ENCODE measurements at places on chromosomes 1 and 21. TPM values are rescaled to one million over a fixed set of nuclear protein-coding genes. Genes with fewer than 3 reads are reported as not detected.

Gene FMO5
- total RNA-seq = 10.4 TPM

DNA sequence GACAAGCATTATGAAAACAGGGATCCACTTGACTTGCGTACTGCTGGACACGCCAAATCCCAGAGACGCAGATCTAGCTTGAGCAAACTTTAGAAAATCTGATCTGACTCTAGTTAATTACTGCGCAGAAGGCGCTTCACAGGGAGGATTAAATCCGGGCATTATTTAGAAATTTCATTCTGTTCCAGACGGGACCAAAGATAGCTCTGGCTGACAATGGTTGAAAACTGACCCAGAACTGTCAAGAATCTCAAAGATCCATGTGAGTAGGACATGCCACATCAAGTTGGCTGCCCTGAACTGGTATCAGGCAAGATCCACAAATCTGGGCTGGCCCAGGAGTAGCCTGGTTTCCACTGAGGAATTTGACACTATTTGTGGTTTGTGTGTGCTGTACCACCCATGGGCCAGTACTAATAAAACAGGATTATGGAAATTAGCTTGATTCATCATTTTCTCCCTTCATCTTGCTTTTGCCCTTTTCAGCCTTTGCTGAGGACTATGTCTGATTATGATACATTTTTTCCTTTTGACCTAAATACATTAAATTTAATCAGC lies 171.0 kb downstream of the VAV3 start:
- no peak overlapping the region for H3K4me3 ChIP-seq
- H3K27ac ChIP-seq = no peak overlapping the region
- DNase-seq = no peak
- no peaks in the 10 kb centered on the region for H3K36me3 ChIP-seq
- no peaks in the 10 kb centered on the region for H3K4me1 ChIP-seq

Gene TRIM58
- total RNA-seq = 2.2 TPM

DNA sequence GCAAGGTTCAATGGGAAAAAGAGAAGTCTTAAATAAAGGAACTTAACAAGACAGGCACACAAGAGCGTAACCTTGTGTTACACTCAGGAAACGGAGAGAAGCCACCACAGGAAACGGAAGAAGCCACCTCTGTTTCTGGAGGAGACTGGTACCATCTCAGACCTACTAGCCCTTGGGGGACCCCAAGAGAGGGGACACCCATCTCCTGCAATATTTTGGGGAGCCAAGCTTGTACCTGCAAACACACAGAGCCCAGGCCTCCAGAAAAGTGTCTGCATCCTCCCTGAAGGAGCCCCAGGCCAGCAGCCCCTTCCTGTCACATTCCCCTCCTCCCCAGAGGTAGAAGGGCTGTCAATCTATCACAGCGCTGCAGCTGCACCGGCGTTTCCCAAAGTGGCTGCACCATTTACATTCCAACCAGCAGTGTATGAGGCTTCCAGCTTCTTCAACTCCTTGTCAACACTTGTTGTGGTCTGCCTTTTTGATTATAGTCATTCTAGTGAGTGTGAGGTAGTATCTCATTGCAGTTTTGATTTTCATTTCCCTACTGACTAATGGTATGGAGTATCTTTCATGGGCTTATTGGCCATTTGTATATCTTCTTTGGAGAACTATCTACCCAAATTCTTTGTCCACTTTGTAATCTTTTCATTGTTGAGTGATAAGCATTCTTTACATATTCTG lies 23.0 kb upstream of the PADI1 start:
- no peaks in the 10 kb centered on the region for H3K4me1 ChIP-seq
- no peak for DNase-seq
- H3K27ac ChIP-seq = no peak overlapping the region

Gene GBP6
- total RNA-seq = 1.3 TPM

- H3K27ac ChIP-seq = peak within 1 kb of the TSS; percentile 62
- peak within 1 kb of the TSS; percentile 30 for H3K4me3 ChIP-seq
- no peaks in the 10 kb centered on the region for H3K4me1 ChIP-seq
Observed at GRCh38 chr1:54800899-54801759, at the start of gene TTC22. TTC22 (minus strand) TSS chr1:54801323; CDS start chr1:54801163, 160 bp downstream.

DNA sequence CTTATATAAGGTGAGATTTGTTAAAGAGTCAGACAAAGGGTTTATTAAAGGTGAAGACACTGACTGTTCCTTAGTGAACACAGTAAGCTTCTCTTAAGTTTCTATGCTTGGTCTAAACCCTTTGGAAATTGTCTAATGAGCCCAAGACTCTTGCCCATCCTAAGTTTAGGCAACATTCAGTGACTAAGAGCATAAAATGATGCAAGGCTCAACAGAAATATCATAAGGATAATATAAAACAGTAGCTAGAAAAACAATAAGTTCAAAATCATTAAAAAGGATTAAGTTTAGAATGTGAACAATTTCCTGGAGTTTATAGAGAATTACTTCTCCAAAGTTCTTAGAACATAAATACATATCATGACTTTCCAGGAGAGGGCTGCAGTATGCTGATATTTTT lies 108.9 kb upstream of the PDC start:
- H3K27ac ChIP-seq = no peak overlapping the region
- no peaks in the 10 kb centered on the region for H3K36me3 ChIP-seq
- DNase-seq = no peak
- H3K27me3 ChIP-seq = no peaks in the 10 kb centered on the region
- no peaks in the 10 kb centered on the region for H3K4me1 ChIP-seq

- no peaks in the 10 kb centered on the region for H3K27me3 ChIP-seq
- no peaks in the 10 kb centered on the region for H3K4me1 ChIP-seq
- H3K4me3 ChIP-seq = no peak overlapping the region
- DNase-seq = no peak
- H3K27ac ChIP-seq = no peak overlapping the region
Observed at GRCh38 chr1:247441606-247442005, 16.3 kb downstream of the OR2B11 start.

- peaks cover 14% of the 10 kb centered on the region for H3K27me3 ChIP-seq
- peak; percentile 26 for DNase-seq
- peaks cover 2% of the 10 kb centered on the region for H3K4me1 ChIP-seq
Observed at GRCh38 chr21:33071770-33072306, 1.9 kb downstream of the OLIG1 start.

GRCh38 chr21:31744182-31744800 lies 12.4 kb upstream of the SCAF4 start:
- no peaks in the 10 kb centered on the region for H3K36me3 ChIP-seq
- H3K4me1 ChIP-seq = no peaks in the 10 kb centered on the region
- H3K27me3 ChIP-seq = no peaks in the 10 kb centered on the region
- no peak for DNase-seq

Gene IRF2BP2
- 197 TPM for total RNA-seq

- H3K4me3 ChIP-seq = no peak overlapping the region
- no peak for DNase-seq
- no peaks in the 10 kb centered on the region for H3K27me3 ChIP-seq
- no peaks in the 10 kb centered on the region for H3K36me3 ChIP-seq
Observed at GRCh38 chr1:222127526-222128152, 385.8 kb upstream of the DUSP10 start.

DNA sequence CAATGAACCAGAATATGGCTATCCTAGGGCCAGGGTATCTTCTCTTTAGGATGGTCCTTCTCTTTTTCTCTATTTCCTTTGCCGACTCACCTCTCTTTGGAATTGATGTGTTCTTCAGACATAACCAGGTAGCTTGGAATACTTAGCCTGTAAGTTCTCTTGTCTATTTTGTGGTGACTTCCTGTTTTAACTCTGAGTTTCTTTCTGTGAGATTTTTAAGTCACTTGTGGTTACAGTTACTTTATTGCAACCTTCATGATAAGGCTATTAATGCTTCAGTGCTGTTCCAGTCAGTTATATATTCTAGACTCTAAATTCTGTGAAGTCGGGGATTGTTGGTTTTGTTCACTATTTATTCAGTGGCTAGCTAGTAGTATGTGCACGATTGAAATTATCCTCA lies 46.2 kb downstream of the DISP1 start:
- H3K36me3 ChIP-seq = no peaks in the 10 kb centered on the region
- H3K4me3 ChIP-seq = no peak overlapping the region
- H3K27me3 ChIP-seq = no peaks in the 10 kb centered on the region
- no peak for DNase-seq

Gene SESN2
- 3.3 TPM for total RNA-seq

Gene SWT1
- total RNA-seq = 4.0 TPM

DNA sequence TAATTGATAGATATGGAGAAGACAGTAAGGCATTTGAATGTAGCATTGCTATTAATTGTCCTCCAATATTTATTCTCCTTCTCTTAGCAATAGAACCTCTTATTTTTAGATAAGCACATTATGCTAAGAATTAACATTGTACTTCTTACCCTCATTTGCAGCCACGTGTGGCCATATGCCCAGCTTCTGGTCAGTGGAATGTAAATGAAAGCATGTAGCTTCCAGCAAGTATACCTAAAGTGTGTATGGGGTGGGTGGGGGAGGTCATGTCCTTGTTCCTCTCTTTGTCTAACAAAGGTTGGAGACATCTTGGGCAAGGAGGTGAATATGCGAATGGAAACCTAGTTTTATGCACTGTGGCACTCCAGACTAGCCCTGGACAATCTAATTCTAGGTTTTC lies 133.6 kb upstream of the HMCN1 start:
- H3K27ac ChIP-seq = no peak overlapping the region
- DNase-seq = no peak
- no peaks in the 10 kb centered on the region for H3K36me3 ChIP-seq

- no peak overlapping the region for H3K4me3 ChIP-seq
- H3K36me3 ChIP-seq = no peaks in the 10 kb centered on the region
Observed at GRCh38 chr21:18298228-18298627, 53.6 kb downstream of the CHODL start.

DNA sequence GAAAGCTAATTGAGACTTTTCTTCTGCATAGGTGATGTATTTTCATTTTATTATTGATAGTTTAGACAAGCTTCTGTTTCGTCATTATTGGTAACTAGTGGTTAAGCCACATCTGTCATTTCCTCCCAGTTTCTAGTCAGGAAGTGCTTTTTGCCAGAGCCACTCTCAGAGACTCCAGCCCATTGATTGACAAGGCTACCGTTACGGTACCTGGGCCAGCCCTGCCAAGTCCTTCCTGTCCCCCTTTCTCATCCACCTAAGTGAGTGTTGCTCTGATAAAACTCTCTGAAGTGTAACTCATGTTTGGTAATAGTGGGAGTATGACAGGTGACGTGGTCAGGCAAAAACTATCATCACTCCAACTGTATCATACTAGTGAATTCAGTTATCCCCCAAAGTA lies 29.6 kb upstream of the AGL start:
- H3K4me1 ChIP-seq = no peaks in the 10 kb centered on the region
- H3K27me3 ChIP-seq = no peaks in the 10 kb centered on the region
- H3K4me3 ChIP-seq = no peak overlapping the region
- DNase-seq = no peak

- no peak overlapping the region for H3K4me3 ChIP-seq
- no peak for DNase-seq
- no peaks in the 10 kb centered on the region for H3K27me3 ChIP-seq
- H3K4me1 ChIP-seq = no peaks in the 10 kb centered on the region
- H3K27ac ChIP-seq = no peak overlapping the region
Observed at GRCh38 chr1:73813236-73813635, 384.7 kb downstream of the LRRIQ3 start.

GRCh38 chr1:24558902-24559791 lies 3.3 kb downstream of the NCMAP start:
- H3K4me1 ChIP-seq = no peaks in the 10 kb centered on the region
- H3K4me3 ChIP-seq = no peak overlapping the region

DNA sequence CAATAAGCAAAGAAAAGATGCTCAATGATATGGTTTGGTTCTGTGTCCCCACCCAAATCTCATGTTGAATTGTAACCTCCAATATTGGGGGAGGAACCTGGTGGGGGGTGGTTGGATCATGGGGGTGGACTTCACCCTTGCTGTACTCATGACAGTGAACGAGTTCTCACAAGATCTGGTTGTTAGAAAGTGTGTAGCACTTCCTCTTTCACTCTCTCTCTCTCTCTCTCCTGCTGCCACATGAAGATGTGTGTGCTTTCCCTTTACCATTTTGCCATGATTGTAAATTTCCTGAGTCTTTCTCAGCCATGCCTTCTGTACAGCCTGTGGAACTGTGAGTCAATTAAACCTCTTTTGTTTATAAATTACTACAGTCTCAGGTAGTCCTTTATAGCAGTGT lies 248.4 kb downstream of the HHIPL2 start:
- H3K4me1 ChIP-seq = no peaks in the 10 kb centered on the region
- H3K27ac ChIP-seq = no peak overlapping the region
- no peak overlapping the region for H3K4me3 ChIP-seq
- H3K27me3 ChIP-seq = no peaks in the 10 kb centered on the region

DNA sequence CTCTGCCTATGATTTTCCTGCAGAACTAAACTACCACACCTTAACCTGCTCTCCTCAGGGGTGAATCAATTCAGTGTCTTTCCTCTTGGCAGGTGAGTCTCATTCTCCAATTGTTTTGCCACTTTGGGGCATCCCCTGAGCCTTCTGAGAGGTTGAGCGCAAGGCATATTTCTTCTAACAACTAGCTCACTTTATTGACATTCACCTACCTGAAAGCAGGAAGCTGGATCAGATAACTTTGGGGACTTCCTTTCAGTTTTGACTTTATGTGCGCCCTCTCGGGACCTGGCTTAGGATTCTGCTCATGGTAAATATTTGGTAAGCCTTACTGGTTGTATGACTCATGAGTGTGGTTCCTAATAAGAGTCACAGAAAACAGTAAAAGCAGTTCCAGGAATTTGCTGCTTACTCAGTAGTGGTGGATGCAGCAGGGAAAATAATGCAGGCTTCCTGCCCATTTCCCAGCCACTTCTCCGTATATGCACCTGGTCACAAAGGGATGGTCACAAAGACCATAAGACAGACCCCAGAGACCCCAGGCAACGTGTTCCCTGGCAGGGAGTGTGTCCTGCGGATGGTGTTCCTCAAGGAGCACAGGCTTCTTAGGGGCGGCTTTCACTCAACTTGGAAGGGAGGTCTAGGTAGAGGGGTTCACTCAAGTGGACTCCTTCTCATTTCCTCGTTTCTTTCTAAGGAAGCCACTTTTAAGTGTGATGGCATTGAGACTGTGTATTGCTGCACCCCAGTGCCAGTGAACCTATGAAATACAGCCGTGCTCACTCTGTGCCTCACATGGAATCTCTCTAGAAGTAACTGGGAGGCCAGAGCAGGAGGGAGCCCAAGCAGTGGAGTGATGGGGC lies 22.0 kb upstream of the BATF3 start:
- H3K4me3 ChIP-seq = no peak overlapping the region
- no peak for DNase-seq
- no peak overlapping the region for H3K27ac ChIP-seq
- H3K36me3 ChIP-seq = no peaks in the 10 kb centered on the region
- no peaks in the 10 kb centered on the region for H3K27me3 ChIP-seq

DNA sequence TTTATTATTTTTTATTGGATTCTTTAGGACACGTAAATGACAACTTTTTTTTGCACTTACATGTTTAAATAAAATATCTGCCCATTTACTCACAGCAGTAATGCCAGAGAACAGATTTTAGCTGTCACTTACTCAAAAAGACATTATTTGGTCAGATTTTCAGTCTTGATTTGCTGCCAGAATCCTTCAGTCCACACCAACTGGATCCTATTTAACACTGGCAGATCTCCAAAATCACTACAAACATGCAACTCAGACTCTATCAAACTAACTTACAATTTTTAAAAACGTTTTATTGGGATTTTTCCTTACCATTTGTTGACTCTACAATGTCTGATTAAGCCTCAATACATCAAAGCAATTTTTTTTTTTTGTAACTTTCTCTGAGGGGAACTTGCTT lies 11.1 kb downstream of the ATP6V1G3 start:
- H3K4me1 ChIP-seq = peaks cover 43% of the 10 kb centered on the region
- DNase-seq = peak; percentile 92
- H3K27me3 ChIP-seq = no peaks in the 10 kb centered on the region
- no peak overlapping the region for H3K27ac ChIP-seq

GRCh38 chr1:20478057-20478635 lies 7.9 kb downstream of the CAMK2N1 start:
- no peak for DNase-seq
- H3K4me3 ChIP-seq = no peak overlapping the region
- H3K4me1 ChIP-seq = peaks cover 69% of the 10 kb centered on the region
- H3K27ac ChIP-seq = no peak overlapping the region
- H3K36me3 ChIP-seq = no peaks in the 10 kb centered on the region
